ENCODE measurements at places on chromosomes 3 and 15. TPM values are rescaled to one million over a fixed set of nuclear protein-coding genes. Genes with fewer than 3 reads are reported as not detected.

The CADPS gene
- 0.50 TPM for total RNA-seq

The MESP2 gene
- total RNA-seq: 1.3 TPM

The CCK gene
- total RNA-seq: 2.7 TPM

The HESX1 gene
- total RNA-seq: 1.0 TPM

The ASB7 gene
- 8.6 TPM for total RNA-seq

The ANKRD34C gene
- not detected for total RNA-seq

The NAA80 gene
- total RNA-seq: 21.7 TPM

The TIGIT gene
- total RNA-seq: not detected

The ZPLD1 gene
- total RNA-seq: not detected

The MAP6D1 gene
- total RNA-seq: 3.2 TPM

The OR4F15 gene
- total RNA-seq: not detected

The IGSF11 gene
- total RNA-seq: not detected

The BCL2A1 gene
- total RNA-seq: not detected

The SGO1 gene
- total RNA-seq: 9.5 TPM

The DVL3 gene
- total RNA-seq: 25.4 TPM

The GOLGA6D gene
- total RNA-seq: not detected

The CD276 gene
- total RNA-seq: 91.6 TPM

The SPG11 gene
- 28.1 TPM for total RNA-seq

The MED12L gene
- 0.17 TPM for total RNA-seq

The SEMA3G gene
- not detected for total RNA-seq

The PLA2G4B gene
- total RNA-seq: 0.45 TPM

The EPHA6 gene
- total RNA-seq: 0.17 TPM

The MKRN2OS gene
- total RNA-seq: not detected

The IL17RD gene
- total RNA-seq: 2.0 TPM

The LHFPL4 gene
- total RNA-seq: not detected

The LRRIQ4 gene
- total RNA-seq: not detected

The GPR171 gene
- total RNA-seq: not detected

Data from bronchus fibroblast of lung (primary cell).